ENCODE measurements at places on chromosomes 4 and X.

- DNase-seq = no peak
These were observed 72.1 kb downstream of the PARM1 start for GRCh38 chr4:75004755-75005668.

DNA sequence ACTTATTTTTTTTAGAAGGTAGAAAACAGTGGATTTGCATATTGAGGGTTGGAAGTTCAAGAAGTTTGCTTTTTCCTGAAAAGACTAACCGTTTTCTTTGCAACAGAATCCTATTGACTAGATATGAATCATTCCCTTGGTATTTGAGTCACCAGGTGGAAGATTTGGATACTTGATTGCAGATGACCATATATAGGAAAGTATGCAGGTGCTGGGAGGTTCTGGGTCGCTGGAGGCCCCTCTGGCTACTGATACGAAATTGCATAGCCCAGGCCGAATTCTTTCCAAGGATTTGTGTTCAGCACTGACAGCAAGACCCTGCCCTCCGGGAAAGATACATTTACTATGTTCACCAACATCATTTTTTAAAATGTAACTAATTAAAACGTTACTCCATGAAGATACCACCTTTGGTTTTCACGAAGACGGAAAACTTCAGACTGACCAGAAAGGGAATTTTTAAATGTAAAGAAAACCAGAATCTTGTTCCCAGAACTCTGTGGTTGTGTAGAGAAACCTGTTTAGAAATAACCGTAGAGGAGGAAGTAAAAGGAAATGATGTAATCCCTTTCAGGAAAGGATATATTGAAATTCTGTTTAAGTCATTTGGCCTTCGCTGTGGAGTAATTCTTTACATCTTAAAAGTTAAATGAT, 946 bp downstream of the ANXA3 start:
- peak; percentile 49 for DNase-seq

- no peak for DNase-seq
These were observed 39.1 kb upstream of the MBTPS2 start for GRCh38 chrX:21800344-21800770.

DNA sequence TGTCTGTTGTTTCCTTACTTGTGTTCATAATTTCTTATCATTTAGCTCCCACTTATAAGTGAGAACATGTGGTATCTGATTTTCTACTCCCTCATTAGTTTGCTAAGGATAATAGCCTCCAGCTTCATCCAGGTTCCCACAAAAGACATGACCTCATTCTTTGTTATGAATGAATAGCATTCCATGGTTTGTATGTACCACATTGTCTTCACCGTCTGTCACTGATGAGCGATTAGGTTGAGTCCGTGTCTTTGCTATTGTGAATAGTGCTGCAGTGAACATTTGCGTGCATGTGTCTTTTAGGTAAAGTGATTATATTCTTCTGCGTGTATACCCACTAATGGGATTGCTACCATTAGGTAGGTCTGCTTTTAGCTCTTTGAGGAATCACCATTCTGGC, 624.3 kb upstream of the EPHA5 start:
- peak; percentile 12 for DNase-seq

GRCh38 chr4:147590249-147590920, 26.8 kb upstream of the TMEM184C start:
- DNase-seq = no peak

- no peak for DNase-seq
These were observed 35.7 kb upstream of the HGFAC start for GRCh38 chr4:3406021-3406420.

DNA sequence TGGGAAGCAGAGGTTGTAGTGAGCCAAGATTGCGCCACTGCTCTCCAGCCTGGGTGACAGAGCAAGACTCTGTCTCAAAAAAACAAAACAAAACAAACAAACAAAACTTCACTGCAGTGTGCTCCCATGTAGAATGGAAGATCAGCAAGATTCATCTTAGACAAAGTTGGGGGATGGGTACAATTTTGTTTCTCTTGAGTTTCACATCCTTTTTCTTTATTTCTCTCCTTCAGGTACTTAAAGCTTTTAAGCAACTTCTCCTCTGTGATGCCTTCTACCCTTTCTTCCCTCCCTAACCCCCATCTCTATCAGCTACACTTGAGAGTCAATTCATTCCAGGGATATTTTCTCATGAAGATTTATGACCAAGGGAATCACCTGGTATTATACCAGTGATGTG, 15.5 kb upstream of the RBBP7 start:
- no peak for DNase-seq

DNA sequence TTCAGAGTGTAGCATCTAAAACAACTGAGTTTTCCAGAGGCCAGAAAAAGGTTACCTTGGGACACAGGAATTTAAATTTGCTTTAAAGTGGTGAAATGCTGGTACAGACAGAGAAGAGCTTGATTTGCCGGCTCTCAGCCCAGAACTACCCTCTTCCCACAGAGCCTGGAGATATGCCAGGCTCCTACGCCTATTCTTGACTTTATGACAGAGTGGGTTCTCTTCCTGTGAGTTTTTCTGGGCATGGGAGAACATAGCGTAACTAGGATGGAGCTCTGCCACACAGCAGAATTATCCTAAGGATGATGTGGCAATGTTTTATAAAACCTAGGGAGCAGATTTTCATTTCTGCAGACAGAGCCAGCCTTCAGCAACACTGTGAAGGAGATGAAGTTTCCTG, 241.8 kb downstream of the GRIA3 start:
- no peak for DNase-seq

GRCh38 chrX:33001107-33001506, 210.2 kb downstream of the DMD start:
- no peak for DNase-seq

DNA sequence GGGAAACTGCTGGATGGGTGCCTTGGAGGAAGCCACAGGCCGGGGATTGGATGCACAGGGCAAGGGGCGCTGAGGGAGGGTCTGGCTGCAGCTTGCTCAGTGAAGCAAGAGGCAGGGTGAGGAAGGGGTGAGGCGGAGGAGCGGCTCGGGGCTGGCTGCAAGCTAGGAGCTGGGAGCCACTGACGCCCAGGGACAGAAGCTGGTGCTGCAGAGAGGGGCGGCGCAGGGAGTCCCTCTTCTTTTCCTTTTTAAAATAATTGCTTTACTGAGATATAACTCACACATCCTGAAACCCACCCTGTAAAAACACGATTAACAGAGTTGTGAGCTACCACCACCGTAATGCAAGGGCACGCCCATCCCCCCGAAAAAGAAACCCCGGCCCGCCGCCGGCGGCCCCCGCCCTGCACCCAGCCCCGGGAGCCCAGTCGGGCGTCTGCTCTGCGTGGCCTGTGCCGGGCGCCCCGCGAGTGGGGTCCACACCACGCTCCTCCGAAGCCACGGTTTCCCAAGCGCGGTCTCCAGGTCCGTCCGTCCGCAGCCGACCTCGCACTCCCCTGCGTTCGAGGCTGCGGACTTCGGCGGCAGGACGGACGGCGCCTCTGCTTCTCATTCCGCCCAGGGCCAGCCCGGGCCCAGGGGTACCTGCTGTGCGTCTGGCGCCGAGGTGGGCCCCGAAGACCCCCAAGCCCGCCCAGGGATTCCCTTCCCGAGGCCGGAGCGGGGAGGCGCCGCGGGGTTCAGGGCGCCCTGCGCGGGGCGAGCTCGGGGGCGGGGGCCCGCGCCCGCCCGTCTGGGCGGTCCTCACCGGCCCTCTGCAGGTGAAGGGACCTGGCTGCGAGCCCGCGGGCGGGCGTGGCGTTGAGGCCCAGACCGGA, 866 bp upstream of the UVSSA start:
- DNase-seq = no peak

GRCh38 chrX:100695302-100695701, 36.6 kb downstream of the SYTL4 start:
- no peak for DNase-seq

DNA sequence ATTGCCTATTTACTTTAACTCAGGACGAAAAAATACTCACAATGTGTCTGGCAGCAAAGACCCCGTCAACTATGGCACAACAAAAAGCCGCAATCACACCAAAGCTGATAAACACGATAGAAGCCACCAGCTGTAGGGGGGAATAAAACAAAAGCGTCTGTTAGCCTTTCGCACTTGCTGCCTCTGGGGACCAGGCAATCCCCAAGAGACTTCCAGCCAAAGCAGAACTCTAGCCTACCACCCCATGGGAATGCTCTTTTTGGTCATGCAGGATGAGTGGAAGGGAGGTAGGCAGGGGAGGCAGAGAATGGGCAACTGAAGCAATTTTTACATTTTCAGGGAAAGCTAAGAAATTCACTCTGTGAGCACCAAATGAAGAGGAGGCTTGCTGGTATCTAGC, 20.1 kb downstream of the TMEM255A start:
- DNase-seq = no peak

DNA sequence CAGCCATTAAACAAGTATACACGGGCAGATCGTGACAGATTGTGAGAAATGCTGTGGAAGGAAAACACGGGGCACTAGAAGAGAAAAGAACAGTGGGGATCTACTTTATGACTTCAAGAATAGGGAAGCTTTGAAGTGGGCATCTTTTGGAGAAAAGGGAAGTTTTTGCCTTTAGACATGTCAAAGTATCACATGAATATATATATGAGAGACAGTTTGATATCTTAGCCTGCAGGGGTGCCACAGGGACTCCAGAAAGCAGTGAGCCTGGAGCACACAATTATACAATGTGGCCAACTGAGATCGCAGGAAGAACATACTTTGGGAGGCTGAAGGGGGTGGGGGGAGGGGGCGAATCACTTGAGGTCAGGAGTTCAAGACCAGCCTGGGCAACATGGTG, 35.7 kb downstream of the RELL1 start:
- DNase-seq = no peak

GRCh38 chr4:152961014-152961772, 25.1 kb downstream of the FHDC1 start:
- no peak for DNase-seq

DNA sequence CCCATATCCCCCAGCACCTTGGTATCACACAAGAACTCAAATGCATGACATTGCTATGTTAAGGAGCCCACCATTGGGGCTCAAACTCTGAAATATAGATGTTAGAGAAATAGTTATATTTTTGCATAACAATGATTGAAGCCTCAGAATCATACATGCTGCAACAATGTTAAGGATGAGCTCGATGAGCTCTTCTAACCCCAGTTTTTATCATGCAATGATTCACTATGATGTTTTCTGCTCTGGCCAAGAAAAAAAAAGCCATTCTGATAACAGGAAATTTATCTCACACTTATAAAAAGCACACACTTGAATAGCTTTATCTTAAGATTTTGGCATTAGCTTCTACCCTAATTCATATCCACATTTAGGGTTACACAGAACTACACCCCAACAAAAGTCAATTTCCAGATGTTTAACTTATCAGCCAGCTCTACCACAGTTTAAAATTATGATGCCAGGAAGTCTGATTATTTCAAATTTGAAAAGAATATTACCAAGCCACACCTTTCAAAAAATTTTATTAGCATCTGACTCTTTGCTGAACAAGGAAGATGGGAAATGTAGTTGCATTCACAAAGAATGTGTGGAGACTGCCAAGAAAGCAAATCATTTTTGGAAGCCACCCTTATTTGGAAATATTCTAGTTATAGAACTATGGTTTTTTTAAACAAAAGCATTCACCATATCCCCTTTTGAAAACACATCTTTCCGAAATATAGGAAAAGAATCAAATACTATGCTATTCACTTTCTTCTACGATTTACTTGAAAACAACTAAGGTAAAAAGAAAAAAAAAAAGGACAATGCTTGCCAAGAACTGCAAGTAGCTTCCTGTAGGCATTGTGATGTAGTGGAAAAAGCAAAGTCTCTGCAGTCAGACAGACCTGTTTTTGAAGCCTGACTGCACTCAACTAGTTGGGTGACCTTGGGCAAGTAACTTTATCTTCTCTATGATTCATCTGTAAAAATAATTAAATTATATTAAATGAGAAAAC, 100.8 kb upstream of the PLS3 start:
- DNase-seq = no peak

- no peak for DNase-seq
These were observed 4.2 kb downstream of the MYL5 start for GRCh38 chr4:678331-679103.

GRCh38 chr4:62470421-62470983, 1270.4 kb downstream of the ADGRL3 start:
- DNase-seq = no peak

GRCh38 chr4:11081006-11081405, 347.7 kb downstream of the HS3ST1 start:
- DNase-seq = no peak

DNA sequence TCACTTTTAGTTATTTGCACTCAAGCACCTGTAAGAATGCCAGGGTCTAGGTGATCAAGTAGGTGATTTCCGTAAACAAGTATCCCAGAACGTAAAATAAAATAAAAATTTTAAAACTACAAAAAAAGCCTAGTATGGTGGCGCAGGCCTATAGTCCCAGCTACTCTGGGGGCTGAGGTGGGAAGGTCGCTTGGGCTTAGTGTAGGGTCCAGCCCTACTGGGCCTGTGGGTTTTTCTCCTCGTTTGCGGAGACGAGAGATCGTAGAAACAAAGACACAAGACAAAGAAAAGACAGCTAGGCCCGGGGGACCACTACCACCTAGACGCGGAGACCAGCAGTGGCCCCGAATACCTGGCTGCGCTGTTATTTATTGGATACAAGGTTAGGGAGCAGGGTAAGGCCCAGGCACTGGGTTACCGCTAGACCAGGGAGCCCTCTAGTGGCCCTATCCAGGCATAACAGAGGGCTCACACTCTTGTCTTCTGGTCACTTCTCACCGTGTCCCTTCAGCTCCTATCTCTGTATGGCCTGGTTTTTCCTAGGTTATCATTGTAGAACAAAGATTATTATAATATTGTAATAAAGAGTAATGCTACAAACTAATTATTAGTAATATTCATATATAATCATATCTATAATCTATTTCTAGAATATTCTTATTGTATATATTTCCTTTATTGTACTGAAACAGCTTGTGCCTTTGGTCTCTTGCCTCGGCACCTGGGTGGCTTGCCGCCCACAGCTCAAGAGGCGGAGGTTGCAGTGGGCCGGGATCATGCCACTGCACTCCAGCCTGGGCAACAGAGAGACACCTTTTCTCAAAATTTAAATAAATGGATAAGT, 38.4 kb downstream of the SAGE1 start:
- DNase-seq = no peak

- DNase-seq = no peak
These were observed 5.9 kb upstream of the SASH3 start for GRCh38 chrX:129773649-129774458.

GRCh38 chr4:61401771-61402170, 201.6 kb downstream of the ADGRL3 start:
- no peak for DNase-seq
